ENCODE measurements at places on chromosomes 4 and X. TPM values are rescaled to one million over a fixed set of nuclear protein-coding genes. Genes with fewer than 3 reads are reported as not detected.

FAAH2 gene
- total RNA-seq: 0.22 TPM

VSIG4 gene
- not detected for total RNA-seq

SYTL4 gene
- 26.8 TPM for total RNA-seq

GAGE1 gene
- total RNA-seq: not detected

PDGFC gene
- total RNA-seq: 21.5 TPM

UGT2B7 gene
- not detected for total RNA-seq

TKTL1 gene
- total RNA-seq: not detected

SRPK3 gene
- total RNA-seq: 0.43 TPM

PGAM4 gene
- not detected for total RNA-seq

MORC4 gene
- total RNA-seq: 7.8 TPM

TMPRSS11E gene
- not detected for total RNA-seq

CCDC160 gene
- not detected for total RNA-seq

CXCL6 gene
- under 0.01 TPM for total RNA-seq

CTAG2 gene
- total RNA-seq: not detected

HDX gene
- 5.5 TPM for total RNA-seq
